Body of pancreas (tissue), 4 donors: ENCODE measurements at places on chromosomes 2 and 18. TPM values are rescaled to one million over a fixed set of nuclear protein-coding genes. Genes with fewer than 3 reads are reported as not detected.

DNA sequence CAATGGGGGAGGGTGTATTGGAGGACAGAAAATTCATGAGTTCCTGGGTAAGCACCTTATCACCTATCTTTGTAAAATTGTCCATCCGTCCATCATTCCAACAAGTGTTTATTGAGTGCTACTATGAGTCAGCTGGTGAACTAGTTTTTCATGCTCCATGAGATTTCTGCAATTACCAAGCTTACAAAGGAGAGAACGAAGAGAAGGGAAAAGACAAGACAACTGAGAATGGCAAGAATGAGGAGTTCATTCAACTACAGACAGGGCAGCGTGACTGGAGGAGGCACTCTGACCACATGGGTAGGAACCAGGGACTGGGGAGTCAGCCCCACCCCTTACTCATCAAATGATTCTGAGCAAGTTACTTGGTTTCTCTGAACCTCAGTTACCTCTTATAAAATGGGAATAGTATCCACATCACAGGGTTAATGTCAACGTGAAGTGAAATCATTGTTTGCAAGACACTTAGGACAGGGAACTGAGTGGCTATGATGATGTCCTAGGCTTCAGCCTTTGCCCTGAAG is 18.6 kb upstream of the TXNDC2 start:
- H3K27ac ChIP-seq = no peak overlapping the region
- no peaks in the 10 kb centered on the region for H3K27me3 ChIP-seq
- no peak overlapping the region for H3K4me3 ChIP-seq
- H3K4me1 ChIP-seq = peaks cover 16% of the 10 kb centered on the region
- DNase-seq = no peak

DNA sequence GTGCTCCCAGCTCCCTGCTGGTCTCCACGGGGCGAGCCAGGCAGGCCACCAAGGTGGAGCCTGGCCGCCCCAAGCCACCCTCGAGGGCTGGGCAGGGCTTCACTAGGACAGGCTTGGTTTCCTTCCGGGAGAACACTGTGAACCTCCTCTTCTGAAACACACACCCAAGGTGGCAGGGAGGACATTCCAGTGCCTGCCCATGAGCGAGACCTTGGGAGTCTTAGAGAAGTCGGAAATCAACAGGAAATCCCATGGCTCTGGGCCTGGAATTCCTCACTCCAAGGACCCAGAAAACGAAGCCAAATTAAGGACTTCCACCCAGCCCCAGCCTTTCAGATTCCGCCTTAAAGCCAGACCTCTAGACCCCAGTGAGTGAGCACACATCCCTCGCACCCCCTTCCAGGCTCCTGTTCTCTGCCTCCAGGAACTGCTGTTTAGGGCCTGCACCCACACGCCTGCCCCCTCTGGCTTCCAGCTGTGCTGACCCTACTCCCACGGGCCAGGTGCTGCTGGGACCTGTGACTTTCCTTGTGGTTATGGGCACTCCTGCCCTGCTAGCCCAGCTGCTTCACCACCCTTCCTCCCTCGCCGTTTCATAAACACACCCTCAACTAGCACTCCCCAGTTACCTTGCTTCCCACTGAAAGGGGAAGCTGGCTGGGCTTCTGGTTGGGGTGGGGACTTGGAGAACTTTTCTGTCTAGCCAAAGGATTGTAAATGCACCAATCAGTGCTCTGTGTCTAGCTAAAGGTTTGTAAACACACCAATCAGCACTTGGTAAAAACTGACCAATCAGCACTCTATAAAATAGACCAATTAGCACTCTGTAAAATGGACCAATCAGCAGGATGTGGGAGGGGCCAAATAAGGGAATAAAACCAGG is 13.7 kb downstream of the GPR17 start:
- H3K4me1 ChIP-seq = peaks cover 4% of the 10 kb centered on the region
- H3K4me3 ChIP-seq = no peak overlapping the region
- no peaks in the 10 kb centered on the region for H3K36me3 ChIP-seq
- DNase-seq = no peak
- no peaks in the 10 kb centered on the region for H3K27me3 ChIP-seq
- H3K27ac ChIP-seq = no peak overlapping the region

- H3K4me1 ChIP-seq = no peaks in the 10 kb centered on the region
- no peak overlapping the region for H3K4me3 ChIP-seq
- H3K27me3 ChIP-seq = no peaks in the 10 kb centered on the region
- no peaks in the 10 kb centered on the region for H3K36me3 ChIP-seq
- DNase-seq = no peak
- H3K27ac ChIP-seq = no peak overlapping the region
These were observed 90.9 kb downstream of the SP3 start for GRCh38 chr2:173874003-173874893.

DNA sequence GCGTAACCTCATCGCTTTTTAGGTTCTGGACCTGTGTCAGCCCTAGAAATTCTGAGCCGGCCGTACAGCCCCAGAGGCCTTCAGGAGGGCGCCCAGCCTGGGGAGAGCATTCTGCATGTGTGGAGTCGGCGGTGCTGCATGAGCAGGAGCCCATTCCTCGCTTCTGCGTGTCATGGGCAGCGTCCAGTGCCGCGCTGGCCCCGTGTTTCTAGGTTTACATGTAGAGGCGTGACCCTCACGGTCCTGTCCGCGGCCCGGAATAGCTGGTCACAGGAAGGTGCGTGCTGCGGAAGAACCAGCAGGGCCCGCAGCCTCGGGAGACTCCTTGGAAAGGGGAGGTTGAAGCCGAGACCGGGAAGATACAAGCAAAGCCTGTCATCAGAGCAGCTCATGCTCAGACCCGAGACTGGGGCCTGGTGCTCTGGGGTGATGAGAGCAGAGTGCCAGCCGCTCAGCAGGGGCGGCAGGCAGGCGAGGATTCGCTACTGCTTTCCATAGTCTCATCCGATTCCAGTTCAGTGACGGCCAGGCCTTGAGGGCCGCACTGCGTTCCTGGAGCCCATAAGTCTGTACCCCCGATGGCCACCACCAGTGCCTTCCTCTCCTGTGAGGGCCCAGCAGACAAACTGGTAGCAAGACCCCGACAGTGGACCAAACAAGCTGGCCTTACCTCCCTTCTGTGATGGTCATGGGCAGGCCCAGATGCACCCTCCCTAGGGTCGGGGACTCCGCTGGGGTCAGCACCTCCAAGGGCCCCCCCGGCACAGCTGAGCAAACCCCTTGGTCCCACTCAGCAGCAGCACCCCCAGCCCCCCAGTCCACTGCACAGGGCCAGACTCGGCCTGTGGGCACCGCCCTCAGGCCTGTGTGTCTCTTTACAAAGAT is 15.6 kb upstream of the NFATC1 start:
- no peaks in the 10 kb centered on the region for H3K36me3 ChIP-seq
- H3K27ac ChIP-seq = no peak overlapping the region
- H3K27me3 ChIP-seq = no peaks in the 10 kb centered on the region

- no peaks in the 10 kb centered on the region for H3K36me3 ChIP-seq
- H3K27ac ChIP-seq = no peak overlapping the region
- H3K4me3 ChIP-seq = no peak overlapping the region
These were observed 422.6 kb upstream of the REG3G start for GRCh38 chr2:78602862-78603261.

GRCh38 chr2:161946489-161947107 is 127.4 kb downstream of the DPP4 start:
- H3K27ac ChIP-seq = no peak overlapping the region
- H3K27me3 ChIP-seq = no peaks in the 10 kb centered on the region
- no peak overlapping the region for H3K4me3 ChIP-seq

DNA sequence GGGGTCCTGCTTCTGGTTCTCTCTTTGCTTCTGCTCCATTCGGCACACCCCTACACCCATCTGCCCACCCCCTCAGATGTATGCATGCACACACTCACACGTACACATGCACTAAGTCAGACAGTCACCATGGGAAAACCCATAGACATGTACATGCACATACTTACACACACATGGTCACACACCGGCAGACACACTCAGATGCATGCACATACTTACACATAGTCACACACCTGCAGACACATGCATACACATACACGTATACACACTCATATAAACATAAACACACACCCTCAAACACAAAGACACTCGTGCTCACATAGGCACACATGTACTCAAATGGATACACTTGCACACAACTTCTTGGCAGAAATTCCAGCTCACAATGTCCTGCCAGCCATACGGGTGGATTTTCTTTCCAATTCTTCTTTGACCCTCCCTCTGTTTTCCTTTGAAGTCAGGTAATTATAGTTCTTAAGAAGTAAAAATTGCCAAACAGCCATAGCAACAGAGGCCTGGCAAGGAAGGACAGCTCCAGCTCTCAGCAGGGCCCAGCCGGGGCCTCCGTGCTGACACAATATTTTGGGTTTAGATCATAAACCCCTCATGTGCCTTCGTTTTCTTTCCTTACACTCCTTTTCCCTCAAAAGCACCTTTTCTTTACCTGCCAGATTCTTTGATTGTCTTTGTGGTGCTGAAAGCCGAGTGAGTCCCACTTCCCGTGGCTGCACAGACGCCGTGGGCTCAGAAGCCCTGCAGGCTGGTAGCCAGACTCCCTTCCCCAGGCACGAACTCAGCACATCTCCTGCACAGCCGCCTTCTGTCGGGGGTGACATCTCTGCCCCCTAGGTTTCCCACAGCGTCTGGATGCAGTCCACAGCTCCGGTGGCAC is 195.7 kb downstream of the ARL4C start:
- no peaks in the 10 kb centered on the region for H3K4me1 ChIP-seq
- H3K27me3 ChIP-seq = no peaks in the 10 kb centered on the region
- DNase-seq = no peak
- H3K4me3 ChIP-seq = no peak overlapping the region
- no peak overlapping the region for H3K27ac ChIP-seq

- no peaks in the 10 kb centered on the region for H3K27me3 ChIP-seq
- DNase-seq = no peak
- no peaks in the 10 kb centered on the region for H3K36me3 ChIP-seq
- H3K4me1 ChIP-seq = peaks cover 45% of the 10 kb centered on the region
These were observed 61.3 kb downstream of the SPRED2 start for GRCh38 chr2:65371074-65371434.

- no peak for DNase-seq
- H3K4me3 ChIP-seq = no peak overlapping the region
- no peaks in the 10 kb centered on the region for H3K27me3 ChIP-seq
- H3K4me1 ChIP-seq = no peaks in the 10 kb centered on the region
These were observed 311.8 kb upstream of the ST6GAL2 start for GRCh38 chr2:107197594-107198294.

DNA sequence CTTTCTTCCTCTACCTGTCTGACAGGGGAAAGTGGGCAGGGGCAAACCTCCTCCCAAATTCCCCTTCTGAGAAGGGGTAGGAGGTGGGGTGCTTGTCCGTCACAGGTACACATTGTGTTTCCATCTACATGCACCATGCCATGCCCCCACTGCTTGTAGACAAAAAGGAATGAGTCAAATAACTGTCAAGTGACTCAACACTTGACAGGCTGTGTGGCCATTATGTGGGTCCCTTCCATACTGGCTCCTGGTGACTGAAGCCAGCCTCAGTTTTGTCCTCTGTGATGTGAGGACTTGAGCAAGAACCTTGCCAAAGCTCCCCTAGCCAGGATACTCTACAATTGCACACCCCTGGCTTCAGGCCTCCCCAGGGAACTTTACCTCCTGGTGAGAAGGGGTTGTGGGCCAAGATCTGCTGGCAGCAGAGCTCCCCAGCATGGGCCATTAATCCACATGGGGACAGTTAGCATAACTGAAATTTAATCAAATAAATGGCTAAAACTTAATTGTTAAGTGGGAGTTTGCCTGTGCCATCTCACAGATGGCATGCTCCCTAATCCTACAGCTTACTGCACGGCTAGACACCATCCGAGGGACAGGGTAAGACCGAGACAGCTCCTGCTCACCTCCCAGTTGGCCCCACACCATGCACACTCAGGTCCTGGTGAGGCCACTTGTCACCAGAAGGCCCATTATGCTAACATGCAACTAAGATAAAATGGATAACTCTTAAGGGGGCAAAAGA is 140.2 kb downstream of the BCL11A start:
- H3K27me3 ChIP-seq = no peaks in the 10 kb centered on the region
- no peak for DNase-seq
- peaks cover 30% of the 10 kb centered on the region for H3K4me1 ChIP-seq
- H3K36me3 ChIP-seq = no peaks in the 10 kb centered on the region
- no peak overlapping the region for H3K4me3 ChIP-seq
- H3K27ac ChIP-seq = no peak overlapping the region

- H3K4me3 ChIP-seq = no peak overlapping the region
- H3K27me3 ChIP-seq = no peaks in the 10 kb centered on the region
- DNase-seq = peak; percentile 53
- H3K36me3 ChIP-seq = no peaks in the 10 kb centered on the region
- H3K27ac ChIP-seq = peak overlapping the region; percentile 70
These were observed 69.1 kb downstream of the UXS1 start for GRCh38 chr2:106124905-106125549.

DNA sequence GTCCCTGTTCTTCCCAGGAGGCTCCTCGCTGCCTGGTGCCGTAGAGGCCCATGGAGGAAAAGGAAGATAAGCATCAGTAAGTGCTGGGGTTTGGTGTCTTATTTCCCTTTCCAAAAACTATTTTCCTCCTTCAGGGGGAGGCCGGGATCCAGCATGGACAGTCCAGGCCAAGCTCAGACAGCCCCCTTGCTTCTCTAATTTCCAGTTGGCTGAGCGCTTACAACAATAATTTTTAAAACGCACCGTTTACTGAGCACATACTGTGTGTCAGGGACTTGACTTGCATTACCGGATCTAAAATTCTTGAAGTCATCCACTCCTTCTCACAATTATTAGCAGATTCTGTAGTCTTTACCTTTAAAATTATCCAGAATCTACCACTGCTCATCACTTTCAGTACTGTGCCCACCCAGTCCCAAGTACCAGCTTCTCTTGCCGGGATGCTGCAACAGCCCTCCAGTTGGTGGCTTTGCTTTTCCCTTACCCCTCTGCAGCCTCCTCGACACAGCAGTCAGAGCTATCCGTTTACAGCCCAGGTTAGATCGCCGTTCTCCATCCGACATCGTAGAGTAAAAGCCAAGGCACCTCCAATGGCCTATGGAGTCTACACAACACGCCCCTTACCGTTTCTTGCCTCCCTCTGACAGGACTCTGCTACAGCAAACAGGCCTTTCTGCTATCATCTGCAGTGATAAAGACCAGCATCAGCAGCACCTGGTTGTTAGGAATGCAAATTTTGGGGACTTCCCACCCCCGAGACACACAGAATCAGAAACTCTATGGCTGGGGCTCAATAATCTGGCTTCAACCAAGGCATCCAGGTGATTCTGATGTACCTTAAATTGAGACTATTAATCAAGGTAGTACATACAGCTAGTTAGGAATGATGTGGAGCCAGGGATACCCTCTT is 75.2 kb upstream of the TSPYL6 start:
- peak; percentile 7 for DNase-seq
- no peaks in the 10 kb centered on the region for H3K36me3 ChIP-seq
- peaks cover 13% of the 10 kb centered on the region for H3K4me1 ChIP-seq
- H3K4me3 ChIP-seq = no peak overlapping the region

GRCh38 chr2:238696331-238696730 is 151.6 kb upstream of the TWIST2 start:
- H3K27me3 ChIP-seq = no peaks in the 10 kb centered on the region
- no peak overlapping the region for H3K4me3 ChIP-seq
- no peak for DNase-seq
- no peak overlapping the region for H3K27ac ChIP-seq
- no peaks in the 10 kb centered on the region for H3K4me1 ChIP-seq
- H3K36me3 ChIP-seq = no peaks in the 10 kb centered on the region

- H3K27me3 ChIP-seq = no peaks in the 10 kb centered on the region
- H3K4me1 ChIP-seq = peaks cover 14% of the 10 kb centered on the region
- H3K36me3 ChIP-seq = no peaks in the 10 kb centered on the region
- DNase-seq = no peak
- no peak overlapping the region for H3K27ac ChIP-seq
These were observed 124.3 kb upstream of the PELI1 start for GRCh38 chr2:64268330-64269048.

The REG1B gene
- 4,279 TPM for total RNA-seq

The NT5C1B gene
- total RNA-seq = not detected

The MALT1 gene
- total RNA-seq = 9.6 TPM

The MARCO gene
- total RNA-seq = not detected

The CD226 gene
- total RNA-seq = 0.33 TPM

The COX7A2L gene
- total RNA-seq = 41.9 TPM

The CIB4 gene
- total RNA-seq = not detected
